ENCODE measurements at places on chromosomes 1 and 21.

- DNase-seq = no peak
Measured at GRCh38 chr1:163709636-163710035, 387.9 kb downstream of the NUF2 start.

DNA sequence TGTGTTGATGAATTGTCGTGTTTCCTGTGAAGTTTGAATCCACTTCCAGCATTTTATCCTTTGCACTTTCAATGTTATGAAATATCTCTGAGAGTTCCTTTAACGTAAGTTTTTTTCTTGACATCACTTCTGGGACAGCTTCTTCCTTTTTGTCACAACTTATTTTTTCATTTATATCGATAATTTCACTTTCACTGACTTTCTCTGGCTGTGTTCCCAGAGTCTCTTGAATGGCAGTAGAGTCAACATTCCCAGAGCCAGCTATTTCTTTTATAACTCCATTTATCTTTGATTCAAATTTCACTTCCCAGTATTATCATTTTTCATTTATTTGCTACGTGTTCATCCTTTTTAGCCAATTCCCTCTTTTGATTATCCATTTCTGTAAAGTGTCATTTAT lies 256.5 kb downstream of the PAPPA2 start:
- no peak for DNase-seq

DNA sequence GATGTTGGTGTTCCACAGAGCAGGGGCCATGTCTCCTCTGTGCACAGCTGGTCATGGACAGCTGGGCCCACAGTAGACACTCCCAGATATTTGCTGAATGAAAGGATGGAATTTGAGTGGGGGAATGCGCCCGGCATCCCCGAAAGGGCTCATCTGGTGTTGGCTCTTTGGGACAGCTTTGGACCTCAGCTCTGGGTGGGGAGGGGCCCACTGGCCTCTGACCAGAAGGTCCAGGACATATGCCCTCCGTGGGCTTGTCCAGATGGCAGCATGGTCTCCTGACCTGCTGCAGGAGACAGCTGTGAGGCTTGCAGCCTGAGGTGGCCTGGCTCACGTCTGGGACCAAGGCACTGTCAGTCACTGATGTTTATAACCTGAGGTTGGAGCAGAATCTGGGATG lies 160.4 kb upstream of the AJAP1 start:
- DNase-seq = no peak

GRCh38 chr1:77742011-77742555 lies 17.6 kb downstream of the USP33 start:
- DNase-seq = no peak

GRCh38 chr1:167165948-167166689 lies 54.6 kb upstream of the POU2F1 start:
- DNase-seq = no peak

- no peak for DNase-seq
Measured at GRCh38 chr1:22755641-22756040, 45.0 kb downstream of the EPHB2 start.

- DNase-seq = no peak
Measured at GRCh38 chr1:57854436-57854835, 430.6 kb upstream of the DAB1 start.

DNA sequence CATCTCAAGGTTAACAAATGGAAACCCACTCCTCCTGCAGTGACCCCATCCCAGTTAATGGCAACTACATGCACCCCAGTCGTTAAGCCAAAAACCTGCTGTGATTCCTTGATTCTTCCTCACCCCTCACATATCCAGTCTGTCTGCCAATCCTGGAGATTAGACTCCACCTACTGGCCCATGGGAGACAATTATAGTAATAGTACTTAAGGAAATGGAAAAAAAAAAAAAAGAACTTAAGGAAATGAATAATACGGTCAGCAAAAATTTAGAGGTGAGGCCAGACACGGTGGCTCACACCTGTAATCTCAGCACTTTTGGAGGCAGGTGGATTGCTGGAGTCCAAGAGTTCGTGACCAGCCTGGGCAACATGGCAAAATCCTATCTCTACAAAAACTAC lies 7.0 kb downstream of the NOL9 start:
- DNase-seq = no peak

DNA sequence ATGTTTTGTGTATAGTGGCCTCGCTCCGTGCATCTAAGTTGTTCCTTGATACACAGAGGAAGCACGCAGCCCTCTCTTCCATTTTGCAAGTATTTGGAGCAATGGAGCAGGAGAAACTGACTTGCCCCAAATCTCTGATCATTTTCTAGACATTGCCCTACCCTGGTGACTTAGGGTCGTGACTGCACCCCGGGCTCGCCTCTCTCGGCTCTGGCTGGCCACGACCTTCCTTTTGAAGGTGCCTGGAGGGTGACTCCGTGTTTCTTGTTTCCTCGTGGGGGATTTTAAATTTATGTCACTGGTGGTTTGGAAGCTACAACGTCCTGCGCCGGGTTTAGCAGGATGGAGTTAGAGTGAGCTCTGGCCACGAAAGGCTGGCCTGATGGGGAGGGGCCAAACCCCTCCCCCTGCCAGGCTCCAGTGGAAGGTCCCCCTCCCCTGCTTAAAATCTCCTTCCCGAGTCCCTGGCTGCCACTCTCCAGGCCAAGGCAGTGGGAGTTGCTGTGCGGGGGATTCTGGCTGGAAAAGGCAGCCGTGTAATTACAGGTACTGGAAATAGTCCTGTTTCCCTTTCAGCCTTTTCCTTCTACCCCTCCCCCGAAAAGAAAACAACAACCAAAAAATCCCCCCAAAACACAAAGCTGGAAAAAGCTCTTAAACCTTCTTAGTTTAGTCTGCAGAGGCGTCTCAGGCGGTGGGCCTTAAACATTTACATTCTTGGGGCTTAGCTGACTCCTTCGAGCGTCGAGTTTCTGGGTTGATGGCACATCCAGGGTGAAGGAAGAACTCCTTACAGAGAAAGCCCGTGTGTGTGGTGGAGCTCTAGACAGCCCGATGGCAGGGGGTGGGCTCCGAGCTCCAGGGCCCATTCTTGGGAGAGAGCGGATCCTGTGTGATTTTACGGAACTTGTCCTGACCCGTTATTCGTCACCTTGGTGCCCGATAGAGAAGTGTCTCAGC lies 28.1 kb downstream of the SPSB1 start:
- DNase-seq = no peak

GRCh38 chr1:20250340-20250989 lies 40.2 kb upstream of the VWA5B1 start:
- no peak for DNase-seq

DNA sequence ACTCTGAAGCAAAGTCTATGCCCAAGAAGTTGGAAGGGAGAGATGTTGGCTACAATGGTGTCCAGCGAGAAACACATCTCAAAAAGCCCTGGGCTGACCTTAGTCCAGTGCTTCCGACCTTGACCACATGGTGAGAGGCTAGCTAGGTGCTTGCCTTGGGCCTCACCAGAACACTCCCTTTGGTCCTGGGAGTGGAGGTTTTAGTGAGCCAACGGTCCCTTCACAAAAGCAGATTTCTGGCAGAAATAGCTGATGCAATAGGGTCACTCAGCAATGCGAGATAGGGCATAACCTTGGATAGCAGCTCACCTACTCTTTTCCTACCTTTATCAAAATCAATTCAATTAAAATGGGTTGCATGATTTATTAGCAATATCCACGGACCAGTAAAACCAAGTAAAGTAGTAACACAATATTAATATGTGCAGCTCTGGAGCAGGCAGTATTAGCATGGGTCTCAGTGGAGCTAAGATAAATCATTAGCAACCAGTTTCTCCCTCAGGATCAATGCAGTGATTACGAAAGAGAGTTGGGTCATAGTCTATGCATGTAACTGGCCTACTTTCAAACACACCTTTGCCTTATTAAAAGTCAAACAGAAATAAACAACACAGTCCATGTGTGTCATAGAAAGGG lies 1.9 kb downstream of the SLC30A10 start:
- DNase-seq = no peak

- DNase-seq = no peak
Measured at GRCh38 chr21:45607021-45607908, 36.3 kb upstream of the PCBP3 start.

DNA sequence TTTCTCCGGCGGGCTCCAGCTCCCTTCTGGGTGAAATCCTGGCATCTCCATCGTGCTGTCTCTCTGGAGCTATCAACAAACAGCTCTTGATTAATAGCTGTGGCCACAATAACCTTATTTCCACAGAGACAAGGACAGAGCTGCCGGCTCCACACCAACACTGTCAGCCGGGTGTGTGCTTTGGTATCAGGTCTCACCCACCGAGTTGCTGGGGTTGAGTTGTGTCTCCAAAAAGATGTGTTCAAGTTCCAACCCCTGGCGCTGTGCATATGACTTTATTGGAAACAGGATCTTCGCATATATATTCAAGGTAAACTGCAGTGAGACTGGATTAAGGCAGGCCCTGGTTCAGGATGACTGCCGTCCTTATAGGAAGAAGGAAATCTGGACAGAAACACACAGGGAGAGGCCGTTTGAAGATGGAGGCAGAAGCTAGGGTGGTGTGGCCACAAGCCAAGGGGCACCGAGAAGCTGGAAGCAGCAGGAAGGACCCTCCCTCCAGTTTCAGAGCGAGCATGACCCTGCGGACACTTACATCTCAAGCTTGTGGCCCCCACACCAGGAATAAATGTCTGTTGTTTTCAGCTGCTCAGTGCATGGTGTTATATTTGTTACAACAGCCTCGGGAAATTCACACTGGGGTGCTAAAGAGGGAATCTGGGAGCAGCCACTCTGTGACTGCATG lies 88.4 kb upstream of the TMPRSS2 start:
- no peak for DNase-seq

DNA sequence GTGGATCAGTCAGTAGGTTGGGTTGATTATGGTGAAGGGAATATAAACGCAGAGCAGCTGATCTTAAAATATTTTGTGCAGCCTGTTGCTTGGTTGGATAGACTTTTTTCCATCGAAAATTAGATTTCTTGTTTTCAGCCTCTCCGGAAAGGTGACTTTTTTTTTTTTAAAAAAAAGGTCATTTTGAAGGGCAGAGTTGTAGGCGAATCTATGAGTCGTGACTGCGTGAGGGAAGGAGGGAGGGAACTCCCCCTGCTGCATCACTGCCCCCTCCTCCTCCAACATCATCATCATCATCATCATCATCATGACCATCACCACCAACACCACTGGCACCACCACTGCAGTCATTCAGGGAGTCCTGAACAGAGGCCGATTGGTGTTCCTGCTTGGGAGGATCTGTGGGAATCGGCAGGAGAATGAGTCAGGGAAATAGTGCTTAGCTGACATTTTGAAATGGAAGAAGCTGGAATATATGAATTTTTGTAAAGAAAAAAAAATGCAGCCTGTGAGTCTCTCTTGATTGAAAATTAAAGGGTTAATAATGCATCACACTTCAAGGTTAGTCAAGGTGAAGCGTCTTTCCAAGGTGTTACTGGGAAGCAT lies 1.2 kb downstream of the ATP1B1 start:
- DNase-seq = no peak

DNA sequence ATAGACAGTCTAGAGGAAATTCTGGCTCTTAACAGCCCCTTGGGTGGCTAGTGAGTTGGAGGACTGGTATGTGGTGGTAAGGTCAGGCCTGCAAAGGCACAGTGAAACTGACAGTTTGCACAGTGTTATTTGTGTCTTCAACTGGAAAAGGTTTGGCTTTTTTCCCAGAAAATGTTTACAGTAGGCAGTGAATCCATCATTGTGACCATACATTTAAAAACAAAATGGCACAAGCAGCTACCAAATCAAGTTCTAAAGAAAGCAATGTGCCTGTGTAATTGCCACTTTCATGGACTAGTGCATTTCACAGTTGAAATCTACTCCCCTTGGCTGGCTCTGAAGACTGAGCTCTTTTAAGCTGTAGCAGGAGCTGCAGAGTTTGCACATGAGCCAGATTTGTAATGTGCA lies 24.8 kb downstream of the ATPAF1 start:
- DNase-seq = no peak
